ENCODE measurements at places on chromosomes 6 and 20.

GRCh38 chr6:44580901-44581300 is 193.4 kb downstream of the CDC5L start:
- DNase-seq: no peak

GRCh38 chr6:11665604-11666326 is 112.8 kb downstream of the ADTRP start:
- DNase-seq: no peak

DNA sequence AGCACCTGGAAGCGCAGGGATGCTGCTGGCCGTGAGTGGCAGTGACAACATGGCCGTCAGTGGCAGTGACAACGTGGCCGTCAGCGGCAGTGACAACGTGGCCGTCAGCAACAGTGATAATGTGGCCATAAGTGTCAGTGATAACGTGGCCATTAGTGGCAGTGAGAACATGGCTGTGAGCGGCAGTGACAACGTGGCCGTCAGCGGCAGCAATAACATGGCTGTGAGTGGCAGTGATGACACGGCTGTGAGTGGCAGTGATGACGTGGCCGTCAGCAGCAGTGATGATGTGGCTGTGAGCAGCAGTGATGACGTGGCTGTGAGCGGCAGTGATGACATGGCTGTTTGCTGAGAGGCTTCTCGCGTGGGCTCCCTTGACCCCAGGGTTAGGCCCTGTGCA is 169.8 kb downstream of the ERMARD start:
- no peak for DNase-seq

DNA sequence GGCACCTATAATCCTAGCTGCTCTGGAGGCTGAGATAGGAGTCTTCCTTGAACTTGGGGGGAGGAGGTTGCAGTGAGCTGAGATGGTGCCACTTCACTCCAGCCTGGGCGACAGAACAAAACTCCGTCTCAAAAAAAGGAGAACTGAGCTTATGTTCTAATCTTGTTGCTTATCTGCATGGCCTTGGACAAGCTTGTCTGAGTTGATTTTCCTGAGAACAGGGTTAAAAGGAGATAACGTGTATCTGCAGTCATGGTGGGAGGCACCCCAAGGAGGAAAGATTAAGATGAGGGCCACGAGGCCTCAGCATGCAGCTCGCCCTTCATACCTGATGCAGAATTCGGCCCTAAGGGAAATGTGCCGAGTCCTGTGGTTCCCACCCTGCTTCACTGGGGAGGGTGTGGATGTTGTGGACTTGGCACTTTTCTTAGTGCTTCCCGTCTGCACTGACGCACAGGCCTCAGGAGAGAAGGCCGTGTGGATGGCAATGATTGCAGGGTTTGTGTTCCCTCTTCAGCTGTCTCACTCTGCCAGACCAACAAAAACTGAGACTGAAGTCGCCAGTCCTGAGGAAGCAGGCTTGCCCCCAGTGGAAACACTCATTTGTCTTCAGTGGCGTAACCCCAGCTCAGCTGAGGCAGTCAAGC is 56.3 kb downstream of the EZR start:
- peak; percentile 9 for DNase-seq

DNA sequence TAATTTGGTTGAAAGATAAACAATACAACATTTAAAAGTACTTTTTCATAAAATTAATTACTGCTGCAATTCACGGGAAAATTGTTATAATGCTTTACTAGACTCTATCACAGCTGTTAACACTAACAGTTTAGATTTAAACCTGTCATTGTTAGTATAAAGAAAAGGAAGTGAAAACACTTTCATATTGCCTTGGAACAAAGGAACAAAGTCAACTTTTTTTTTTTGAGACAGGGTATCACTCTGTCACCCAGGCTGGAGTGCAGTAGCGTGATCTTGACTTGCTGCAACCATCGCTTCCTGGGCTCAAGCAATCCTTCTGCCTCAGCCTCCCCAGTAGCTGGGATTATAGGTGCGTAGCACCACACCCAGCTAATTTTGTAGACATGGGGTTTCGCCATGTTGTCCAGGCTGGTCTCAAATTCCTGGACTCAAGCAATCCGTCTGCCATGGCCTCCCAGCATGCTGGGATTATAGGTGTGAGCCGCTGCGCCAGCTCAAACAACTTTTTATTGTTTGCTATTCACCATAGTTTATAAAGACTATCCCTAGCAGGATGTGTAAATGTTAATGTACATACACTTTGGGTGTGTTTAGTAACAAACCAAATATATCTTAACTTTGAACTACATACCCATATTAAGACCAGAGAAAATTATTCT is 22.1 kb downstream of the SLC35A1 start:
- DNase-seq: no peak

DNA sequence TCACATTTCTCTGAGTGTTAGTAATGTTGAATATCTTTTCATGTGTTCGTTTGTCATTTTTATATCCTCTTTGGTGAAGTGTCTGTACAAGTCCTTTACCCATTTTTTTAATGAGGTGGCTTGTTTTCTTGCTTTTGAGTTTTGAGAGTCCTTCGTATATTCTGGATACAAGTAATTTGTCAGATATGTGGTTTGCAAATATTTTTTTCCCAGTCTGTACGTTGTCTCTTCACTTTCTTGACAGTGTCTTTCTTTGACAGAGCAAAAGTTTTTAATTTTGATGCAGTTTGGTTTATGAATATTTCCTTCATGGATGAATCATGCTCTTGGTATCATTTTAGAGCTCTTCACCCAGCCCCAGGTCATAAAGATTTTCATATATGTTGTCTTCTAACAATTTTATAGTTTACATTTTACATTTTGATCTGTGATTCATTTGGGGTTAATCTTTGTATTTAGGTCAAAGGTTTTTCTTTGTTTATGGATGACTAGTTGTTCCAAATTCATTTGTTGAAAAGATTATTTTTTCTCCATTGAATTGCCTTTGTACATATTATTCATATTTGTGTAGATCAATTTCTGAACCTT is 152.5 kb downstream of the MRPL14 start:
- DNase-seq: no peak

DNA sequence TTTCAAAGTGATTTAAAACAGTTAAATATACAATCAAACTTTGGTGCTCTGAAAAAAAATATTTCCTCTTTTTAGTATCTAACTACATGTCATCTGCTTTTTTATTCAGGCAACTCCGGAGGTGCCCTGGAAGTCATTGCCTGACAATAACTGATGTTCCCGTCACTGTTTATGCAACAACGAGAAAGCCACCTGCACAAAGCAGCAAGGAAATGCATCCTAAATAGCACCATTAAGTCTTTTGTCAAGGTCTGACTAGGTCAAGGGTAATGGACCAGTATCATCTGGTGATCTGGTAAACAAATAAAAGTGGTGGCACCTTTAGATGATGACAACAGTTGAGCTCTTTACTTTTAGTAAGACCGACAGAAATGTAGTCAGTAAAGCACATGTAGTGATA is 13.2 kb downstream of the FAM229B start:
- no peak for DNase-seq

DNA sequence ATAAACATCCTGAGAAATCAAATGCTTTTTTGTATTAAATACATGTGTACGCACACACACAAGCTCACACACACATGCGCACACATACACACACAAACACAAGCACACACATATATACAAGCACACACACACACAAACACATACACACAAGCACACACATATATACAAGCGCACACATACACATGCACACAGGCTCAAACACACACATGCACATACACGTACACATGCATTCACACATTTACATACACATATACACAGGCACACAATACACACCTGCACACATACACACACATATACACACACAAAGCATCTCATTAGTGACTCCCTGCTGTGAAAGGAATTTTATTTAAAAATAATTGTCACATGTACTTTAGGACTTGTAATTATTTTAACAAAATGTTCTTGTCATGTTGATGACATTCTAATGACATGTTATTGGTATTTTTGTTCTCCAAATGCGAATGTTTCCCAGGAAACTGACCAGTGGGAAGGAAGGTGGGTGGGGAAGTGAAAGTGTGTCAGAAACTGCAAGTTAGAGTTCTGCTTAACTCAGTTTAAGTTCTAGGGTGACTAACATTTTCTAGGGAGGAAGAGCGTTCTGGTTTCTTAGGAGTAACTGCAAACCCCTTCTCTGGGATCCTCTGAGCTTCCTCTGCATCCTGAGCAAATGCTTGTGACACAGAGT is 113.9 kb upstream of the ZNF217 start:
- peak; percentile 44 for DNase-seq
